ENCODE measurements at places on chromosomes 7 and 10.

DNA sequence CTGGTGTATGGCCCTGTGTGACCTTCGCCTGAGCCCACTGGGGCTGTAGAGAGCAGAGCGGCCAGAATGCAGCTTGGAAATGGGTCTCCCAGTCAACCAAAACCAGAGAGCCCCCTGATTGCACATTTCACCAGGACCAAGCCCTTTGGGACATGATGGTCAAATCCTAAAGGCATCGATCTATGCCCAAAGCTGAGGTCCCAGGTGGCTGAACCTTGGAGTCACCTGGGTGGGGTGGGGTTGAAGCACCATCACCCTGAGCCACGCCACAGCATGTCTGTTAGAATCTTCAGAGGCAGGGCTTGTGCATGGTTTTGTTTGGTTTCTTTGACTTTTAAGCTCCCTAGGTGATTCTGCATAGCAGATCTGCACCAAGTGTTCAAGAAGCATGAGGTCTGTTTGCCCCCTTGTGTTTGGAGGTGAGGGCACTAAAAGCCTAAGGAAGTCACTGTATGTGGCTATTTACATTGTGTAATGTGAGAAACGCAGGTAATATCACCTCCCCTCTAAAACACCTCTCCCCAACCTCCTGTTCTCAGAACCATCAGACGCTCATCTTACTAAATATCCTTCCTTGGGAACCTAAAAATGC lies 9.6 kb downstream of the PKD1L1 start:
- no peak for DNase-seq

DNA sequence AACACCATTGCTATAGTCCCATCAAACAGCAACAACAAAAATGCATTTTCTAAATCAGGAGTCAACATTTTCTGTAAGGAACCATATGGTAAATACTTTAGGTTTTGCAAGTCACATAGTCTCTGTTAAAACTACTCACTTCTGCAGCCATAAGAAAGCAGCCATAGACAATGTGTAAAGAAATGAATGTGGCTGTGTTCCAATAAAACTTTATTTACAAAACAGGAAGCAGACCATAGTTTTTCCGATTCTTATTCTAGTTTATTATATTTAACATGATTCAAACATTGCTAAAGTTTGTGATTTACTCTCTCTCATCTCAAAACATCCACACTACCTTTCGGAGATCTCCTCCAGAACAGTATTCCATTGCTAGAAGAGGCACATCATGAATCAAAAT lies 6.9 kb downstream of the CHUK start:
- DNase-seq, result no peak

- no peak for DNase-seq
Measured at GRCh38 chr10:24821986-24822385, 98.3 kb upstream of the ARHGAP21 start.

DNA sequence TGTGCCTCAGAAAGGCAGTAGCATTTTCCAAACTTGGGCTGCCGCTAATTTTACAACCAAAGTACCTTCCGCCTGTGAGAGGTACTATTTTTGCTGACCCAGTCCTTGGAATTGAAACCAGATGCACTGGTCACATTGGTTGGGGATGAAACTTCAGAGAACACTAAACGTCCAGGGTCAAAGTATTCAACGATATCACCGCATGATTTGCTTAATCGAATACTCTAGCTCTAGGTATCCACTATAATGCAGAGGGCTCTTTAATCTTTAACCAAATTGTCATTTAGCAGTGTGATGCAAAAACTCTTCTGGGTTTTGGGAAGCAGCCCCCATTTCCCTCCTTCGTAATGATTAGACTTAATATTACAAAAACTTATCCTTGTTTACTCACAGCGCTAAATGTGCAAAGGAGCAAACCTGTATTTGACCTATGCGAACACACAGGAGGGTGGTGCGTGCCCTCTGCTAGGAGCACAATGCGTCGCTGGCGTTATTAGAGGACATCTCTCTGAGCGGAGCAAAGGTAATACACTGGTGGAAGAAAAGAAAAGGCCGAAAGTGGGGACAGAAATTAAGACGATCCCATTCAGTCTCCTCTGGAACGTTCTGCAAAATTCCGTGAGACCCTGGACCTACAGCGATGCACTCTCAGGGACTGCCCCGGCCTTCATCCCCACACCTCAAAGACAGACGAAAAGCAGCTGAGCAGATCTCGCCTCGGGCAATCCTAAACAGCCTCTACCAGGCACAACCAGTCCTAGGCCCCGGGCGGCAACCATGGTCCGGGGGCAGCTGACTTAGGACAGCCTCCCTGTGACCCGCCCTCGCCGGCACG lies 916 bp upstream of the EEPD1 start:
- DNase-seq, result no peak

DNA sequence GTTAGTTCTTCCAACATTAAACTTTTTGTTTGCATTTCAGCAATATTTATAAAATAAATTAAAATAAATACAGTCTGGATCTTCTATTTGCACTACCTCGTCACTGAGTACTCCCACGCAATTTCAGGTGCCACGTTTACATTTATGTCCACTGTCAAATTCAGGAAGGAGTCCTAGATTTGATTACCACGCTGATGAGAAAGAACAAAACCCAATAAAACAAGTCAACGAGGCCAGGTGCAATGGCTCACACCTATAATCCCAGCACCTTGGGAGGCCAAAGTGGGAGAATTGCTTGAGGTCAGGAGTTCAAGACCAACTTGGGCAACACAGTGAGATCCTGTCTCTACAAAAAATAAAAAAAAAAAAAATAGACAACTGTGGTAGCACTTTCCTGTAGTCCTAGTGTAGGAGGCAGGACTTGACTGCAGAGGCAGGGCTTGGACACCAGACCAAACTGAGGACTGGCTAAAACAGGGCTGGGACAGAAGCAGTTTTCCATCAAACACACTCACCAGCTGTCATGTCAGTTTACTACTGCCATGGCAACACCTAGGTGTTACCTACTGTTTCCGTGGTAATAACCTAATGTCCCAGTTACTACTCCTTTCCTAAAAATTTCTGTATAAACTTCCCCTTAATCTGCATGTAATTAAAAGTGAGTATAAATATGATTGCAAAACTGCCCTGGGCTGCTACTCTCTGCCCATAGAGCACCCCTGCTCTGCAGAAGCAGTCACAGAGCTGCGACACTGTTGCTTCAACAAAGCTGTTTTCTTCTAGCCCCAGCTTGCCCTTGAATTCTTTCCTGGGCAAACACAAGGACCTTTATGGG lies 341.7 kb downstream of the PARD3 start:
- no peak for DNase-seq

DNA sequence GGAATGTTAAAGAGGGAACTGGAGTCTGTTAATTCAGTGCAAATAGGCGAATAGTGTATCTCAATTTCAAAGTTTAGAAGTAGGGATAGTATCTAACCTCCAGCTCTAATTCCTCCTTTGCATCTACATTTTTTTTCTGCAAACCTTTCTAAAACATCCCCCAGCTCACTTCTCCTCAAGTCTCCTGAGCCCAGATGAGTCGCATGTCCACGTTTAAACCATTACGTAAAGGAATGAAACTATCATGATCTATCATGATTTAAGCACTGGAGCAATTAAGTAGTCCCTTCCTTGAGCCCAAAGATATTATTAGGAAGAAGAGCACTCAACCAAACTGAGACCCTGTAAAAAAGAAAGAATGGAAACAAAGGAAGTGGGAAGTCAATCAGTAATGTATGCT lies 29.9 kb downstream of the GPR22 start:
- no peak for DNase-seq

- DNase-seq, result no peak
Measured at GRCh38 chr7:159144758-159145489, at the start of gene VIPR2. VIPR2 (minus strand) TSS chr7:159144867; CDS start chr7:159144771, 96 bp downstream.

- no peak for DNase-seq
Measured at GRCh38 chr10:71250842-71251241, 38.5 kb downstream of the UNC5B start.

- no peak for DNase-seq
Measured at GRCh38 chr10:7810443-7810842, 7.9 kb upstream of the TAF3 start.

- no peak for DNase-seq
Measured at GRCh38 chr10:106217627-106218026, 946.9 kb downstream of the SORCS1 start.

- DNase-seq, result peak; percentile 77
Measured at GRCh38 chr7:28180364-28181147, at the start of gene JAZF1. JAZF1 (minus strand) TSS chr7:28180795.

Data from mucosa of descending colon (tissue), 3 donors.